Astrocyte of the cerebellum (primary cell): ENCODE measurements at places on chromosomes 16 and 17.

- no peak for DNase-seq
These were observed at the start of gene SMTNL2 for GRCh38 chr17:4584101-4584916. SMTNL2 (plus strand) TSS chr17:4584529; CDS start chr17:4584606, 77 bp downstream.

DNA sequence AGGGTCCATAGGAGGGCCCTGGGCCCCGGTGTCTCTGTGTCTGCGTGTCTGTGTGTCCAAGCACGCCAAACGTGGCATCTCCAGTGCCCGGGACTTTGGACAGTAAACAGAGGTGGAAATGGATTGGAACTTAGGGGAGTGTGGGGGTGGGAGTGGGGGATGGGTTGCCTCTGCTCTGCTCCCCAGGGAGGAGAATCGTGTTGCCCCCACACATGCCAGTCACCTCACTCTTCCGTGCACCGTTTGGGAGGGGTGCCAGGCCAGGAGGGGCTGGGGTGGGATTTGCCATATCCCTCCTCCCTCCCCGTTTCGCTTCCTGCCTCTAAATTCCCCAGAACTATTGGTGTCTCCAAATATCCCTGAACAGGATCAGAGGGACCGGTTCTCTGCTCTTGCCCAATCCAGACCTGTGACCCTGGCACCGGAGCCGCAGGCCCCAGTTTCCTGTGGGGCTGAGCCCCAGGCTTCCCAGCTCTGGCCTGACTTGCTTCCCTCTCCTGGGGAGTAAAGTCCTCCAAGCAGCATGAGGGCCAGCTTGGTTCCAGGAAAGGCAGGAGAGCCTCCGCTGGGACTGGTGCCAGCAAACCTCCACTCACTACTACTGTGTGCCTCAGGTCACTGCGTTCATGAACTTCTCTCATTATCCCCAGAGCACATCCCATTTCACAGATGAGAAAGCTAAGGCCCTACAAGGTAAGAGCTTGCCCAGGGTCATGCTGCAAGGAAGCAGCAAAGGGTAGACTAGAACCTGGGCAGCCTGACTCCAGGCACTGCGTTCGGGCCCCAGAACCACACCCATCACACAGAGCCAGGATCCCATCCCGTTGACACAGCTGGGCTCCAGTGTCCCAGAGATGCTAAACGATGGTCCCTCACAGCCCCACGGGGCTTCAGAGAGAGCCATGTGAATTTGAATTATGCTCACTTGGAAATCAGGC is at the start of gene ASGR1:
Gene ASGR1 (minus strand): TSS at position 54 of the 938 bp plus-strand sequence. CDS start 807 bp downstream, outside the sequence.
- DNase-seq, result no peak

- DNase-seq, result no peak
These were observed 79.4 kb downstream of the SLC5A11 start for GRCh38 chr16:24925163-24925562.

DNA sequence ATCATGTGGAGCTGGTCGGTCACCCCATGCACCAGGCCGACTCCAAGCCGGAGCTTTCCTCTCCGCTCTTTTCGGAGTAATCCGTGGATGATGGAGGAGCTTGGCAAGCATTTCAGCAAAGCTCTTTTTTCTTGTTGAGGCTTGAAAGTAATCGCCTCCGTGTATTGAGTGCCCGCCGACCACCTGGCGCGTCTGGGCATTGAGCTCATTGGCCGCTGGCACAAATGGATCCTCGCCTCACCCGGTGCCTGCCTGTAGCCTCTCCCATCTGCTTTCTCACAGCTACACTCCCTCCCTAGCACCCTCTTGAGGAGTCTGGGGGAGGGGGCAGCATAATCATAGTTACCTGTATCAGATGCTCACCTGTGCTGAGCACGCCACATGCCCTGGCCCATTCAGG is 148.9 kb downstream of the CMIP start:
- DNase-seq, result no peak

DNA sequence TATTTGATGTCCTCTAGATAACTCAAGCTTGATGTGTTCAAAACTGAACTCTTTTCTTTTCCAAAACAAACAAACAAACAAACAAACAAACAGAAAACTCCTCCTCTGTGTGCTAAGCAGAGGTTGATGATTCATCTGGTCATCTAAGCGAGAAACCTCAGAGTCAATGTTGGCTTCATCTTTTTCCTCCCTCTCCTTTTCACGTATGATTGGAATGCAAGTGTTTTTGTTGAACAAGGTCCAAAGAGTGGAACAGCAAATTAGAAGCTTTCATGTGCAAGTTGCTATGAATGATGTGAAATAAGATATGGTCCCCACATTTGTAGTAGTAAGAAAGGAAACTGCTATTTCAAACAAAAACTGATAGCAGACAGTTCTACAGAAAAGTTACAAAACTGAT is 52.5 kb downstream of the TBX4 start:
- DNase-seq, result peak; percentile 97

DNA sequence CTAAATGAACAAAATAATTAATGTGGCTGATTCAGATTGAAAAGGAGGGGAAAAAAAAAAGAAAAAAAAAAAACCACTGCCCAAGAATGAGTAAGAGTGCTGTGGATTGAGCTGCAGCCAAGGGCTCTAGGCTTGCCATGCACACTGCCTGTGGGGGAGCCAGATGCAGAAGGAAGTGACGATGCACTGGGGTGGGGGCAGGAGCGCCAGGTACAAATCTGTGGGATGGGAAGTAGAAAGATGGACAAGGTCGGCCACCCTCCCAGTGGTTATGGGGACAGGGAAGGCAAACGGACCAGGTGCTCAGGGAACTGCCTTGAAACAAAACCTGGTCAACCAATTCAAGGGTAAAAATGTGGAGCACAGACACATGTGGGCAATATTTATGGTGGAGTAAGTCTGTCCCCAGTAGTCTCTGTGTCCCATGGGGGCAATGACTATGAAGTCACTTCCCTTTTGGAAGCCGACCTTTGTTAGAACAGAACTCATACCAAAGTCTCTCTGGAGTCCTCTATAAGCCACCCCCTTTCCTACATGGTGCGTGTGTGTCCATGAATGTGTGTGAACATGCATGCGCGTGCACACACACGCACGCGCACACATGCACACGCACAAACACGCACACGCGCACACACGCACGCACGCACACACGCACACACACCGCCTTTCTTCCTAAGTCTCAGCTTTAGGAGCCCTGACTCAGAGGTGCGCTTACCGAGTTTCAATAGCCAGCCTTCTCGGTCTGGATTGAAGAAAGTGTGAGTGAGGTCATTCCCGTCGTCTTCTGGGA is 84.3 kb downstream of the CYTH1 start:
- peak; percentile 50 for DNase-seq

- no peak for DNase-seq
These were observed 15.9 kb upstream of the PDXDC1 start for GRCh38 chr16:14958970-14959369.

- no peak for DNase-seq
These were observed 9.1 kb downstream of the SRL start for GRCh38 chr16:4232541-4233386.

DNA sequence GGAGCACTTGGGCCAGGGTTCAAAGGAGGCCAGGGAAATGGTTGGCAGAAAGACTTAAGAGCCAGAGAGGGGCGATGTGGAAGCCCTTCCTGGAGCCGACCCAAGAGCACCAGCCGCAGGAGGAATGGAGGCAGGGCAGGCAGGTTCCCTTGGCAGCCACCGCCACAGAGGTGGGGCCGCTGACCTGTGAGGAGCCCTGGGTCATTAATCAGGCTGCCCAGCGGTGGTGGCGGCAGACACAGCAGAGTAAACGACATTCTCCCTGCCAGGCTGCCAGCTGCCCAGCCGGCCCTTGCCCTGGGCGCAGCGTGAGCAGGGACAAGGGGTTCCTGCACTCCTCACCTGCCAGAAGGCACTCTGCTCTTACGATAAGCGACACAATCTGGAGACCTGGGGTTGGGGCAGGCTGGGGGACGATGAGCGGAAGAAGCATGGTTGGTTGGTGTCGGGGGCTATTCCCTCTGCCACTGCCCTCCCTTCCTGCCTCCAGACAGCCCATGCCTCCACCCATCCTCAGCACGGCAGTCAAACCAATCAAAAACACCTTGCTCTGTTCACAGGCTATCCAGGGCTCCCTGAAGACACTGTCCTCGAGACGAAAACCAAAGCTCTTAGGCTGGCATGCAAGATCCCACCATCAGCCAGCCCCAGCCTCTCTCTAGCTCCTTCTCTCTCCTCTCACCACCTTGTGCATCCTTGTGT is 40.9 kb downstream of the PLXDC1 start:
- DNase-seq, result no peak
